ENCODE measurements at places on chromosomes 4 and X.

DNA sequence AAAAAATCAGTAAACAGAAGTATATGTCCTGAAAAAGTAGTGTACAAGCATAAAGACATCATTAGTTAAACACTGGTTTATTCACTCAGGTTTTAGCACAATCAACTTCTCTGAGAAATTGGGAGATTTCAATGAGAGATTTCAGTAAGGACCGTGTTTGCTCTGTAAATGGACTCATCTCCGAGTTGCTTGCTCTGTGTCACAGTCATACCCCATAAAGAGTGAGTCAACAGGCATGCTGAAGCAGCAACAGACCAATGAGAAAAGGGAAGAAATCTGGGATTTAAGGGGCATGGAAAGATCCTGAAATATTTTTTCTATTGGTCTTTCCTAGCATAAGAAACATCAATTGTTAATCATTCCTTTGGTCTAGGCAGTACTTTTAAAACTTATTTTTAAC is 4.7 kb downstream of the GLUD2 start:
- no peak for DNase-seq

DNA sequence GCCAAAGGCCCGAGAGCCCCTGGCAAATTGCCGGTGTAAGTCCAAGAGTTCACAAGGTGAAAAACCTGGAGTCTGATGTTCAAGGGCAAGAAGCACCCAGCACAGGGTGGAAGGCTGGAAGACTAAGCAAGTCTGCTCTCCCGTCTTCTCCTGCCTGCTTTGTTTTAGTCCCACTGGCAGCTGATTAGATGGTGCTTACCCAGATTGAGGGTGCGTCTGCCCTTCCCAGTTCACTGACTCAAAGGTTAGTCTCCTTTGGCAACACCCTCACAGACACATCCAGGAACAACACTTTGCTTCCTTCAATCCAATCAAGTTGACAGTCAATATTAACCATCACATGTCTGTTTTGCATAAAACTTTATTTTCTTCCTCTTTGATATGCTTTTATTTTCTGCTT is 157.4 kb downstream of the HS3ST1 start:
- DNase-seq, result no peak

DNA sequence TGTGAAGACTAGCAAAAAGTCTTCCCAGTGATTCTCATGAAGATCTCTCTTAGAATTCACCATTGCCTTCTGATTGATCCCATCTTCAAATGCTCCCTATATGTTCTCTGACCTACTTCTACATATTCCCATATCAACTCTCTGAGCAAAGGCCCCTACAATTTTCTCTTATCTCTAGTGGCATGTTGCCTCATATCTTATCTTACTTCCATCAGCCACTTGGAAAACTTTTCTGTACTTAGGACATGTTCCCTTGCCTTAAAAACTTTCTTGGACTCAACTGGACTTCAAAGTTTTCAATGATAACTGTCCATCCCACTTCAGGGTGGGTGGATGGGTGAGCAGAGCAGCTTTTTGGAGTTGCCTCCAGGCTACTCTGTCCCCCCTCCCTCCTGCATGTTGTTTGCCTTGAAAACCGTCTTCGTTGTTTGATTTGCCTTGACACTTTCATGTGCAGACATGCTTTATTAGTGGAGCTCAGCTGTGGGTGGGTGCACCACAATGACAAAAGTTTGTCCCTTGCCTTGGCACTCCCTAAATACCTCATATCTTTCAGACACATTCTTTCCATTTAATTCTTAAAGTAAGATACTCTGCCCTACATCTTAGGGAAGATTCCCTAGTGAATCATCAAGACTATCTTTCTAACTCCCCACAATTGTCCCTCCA is 18.3 kb upstream of the USP27X start:
- DNase-seq, result no peak

DNA sequence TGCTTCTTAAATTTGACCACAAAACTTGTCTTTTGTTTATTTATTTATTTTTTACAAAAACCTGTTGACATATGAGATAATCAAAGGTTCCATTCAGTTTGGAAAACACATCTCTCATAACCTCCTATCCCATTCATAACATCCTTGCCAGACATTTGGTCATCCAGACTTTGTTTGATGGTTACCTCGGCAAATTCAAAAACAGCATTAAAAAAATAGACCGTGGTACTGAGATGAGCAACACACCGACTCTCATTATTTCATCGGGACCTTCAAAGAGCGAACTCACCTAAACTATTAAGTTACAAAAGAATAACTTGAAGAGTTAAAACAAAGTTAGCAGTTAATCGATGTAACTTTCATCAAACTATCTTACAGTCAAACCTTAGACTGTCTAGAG is 85.8 kb upstream of the RPS6KA3 start:
- DNase-seq, result peak; percentile 3

DNA sequence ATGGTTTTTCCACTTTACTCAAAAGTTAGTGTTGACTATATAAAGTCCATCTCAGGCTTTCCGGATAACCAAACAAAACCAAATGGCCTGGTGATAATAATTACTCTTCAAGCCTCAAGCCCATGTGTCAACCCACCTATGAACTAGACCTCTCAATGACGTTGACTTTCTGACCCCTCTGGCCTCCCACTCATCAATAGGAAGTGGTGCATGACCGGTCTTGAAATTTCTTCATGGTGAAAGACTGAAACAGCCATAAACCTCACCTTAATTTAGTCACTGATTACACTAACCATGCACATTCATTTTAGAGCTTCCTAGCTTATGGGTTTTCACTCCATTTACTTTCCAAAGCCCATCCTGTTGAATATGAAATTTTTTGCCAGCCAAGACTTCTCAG is 276.0 kb downstream of the KLHL13 start:
- DNase-seq, result peak; percentile 28

DNA sequence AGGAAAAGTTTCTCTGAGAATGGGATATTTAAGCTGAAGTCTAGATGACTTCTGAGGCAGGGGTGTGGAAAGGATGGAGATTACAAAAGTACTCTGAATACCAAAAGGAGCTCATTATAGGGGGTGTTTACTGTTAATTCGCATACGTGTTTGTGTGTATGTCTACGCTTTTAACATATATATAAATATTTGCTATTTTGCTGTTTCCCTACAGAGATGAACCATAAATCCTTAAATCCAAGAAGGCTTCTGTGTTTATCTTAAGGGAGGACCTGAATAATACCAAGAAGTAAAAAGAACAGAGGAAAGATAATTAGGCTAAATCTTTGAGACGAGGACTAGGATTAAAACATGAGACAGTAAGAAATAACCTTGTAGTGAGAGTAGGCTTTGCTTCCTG is 166.0 kb downstream of the ARAP2 start:
- DNase-seq, result no peak

Measured in GM12865 (cell line).